ENCODE measurements at places on chromosomes 13 and 19. TPM values are rescaled to one million over a fixed set of nuclear protein-coding genes. Genes with fewer than 3 reads are reported as not detected.

The PGLYRP1 gene
- total RNA-seq = not detected

The KANK3 gene
- total RNA-seq = 0.40 TPM

The GPR12 gene
- total RNA-seq = not detected

DNA sequence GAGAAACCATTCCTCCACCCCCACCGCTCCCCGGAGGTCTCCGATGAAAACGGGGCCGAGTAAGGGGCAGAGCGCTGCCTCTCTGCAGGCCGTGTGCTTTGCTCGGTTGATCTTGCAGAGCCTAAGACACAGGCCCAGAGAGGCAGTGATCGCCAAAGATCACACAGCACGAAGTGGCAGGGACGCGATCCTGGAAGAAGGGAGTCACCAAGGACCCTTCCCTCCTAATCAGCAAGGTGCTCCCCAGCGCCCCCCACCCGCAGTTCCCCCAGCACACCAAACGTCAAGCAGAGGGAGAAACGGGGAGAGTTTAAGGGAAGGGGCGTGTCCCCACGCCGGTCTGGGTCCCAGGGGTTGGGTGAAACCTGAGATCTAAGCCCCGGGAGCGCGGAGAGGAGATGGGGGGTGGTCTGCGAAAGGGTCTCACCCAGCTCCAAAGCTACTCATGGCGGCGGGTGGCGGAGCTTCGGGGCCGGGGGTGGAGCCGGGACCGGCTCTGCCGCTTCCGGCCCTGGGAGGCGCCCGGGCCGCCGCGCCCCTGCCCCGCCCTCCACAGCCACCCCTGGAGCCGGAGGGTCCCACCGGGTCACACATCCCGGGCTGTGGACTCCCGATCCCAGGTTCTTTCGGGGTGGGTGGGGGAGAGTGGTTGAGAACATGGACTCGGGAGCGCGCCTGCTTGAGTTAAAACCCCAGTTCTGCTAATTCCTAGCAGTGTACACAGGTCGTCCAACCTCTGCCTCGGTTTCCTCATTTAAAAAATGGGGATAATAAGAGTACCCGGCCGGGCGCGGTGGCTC lies at the start of gene EML2:
Gene EML2, minus strand, starts transcription at position 468 of the 800 bp plus-strand sequence. Its CDS starts 21 bp downstream, at position 447.
- H3K4me1 ChIP-seq = peaks cover 32% of the 10 kb centered on the region
- peak; percentile 84 for DNase-seq
- peak within 1 kb of the TSS; percentile 80 for H3K27ac ChIP-seq
- peaks cover 7% of the 10 kb centered on the region for H3K36me3 ChIP-seq

GRCh38 chr13:85140192-85140591 lies 659.0 kb downstream of the SLITRK6 start:
- no peaks in the 10 kb centered on the region for H3K36me3 ChIP-seq
- H3K4me1 ChIP-seq = no peaks in the 10 kb centered on the region
- no peaks in the 10 kb centered on the region for H3K27me3 ChIP-seq

DNA sequence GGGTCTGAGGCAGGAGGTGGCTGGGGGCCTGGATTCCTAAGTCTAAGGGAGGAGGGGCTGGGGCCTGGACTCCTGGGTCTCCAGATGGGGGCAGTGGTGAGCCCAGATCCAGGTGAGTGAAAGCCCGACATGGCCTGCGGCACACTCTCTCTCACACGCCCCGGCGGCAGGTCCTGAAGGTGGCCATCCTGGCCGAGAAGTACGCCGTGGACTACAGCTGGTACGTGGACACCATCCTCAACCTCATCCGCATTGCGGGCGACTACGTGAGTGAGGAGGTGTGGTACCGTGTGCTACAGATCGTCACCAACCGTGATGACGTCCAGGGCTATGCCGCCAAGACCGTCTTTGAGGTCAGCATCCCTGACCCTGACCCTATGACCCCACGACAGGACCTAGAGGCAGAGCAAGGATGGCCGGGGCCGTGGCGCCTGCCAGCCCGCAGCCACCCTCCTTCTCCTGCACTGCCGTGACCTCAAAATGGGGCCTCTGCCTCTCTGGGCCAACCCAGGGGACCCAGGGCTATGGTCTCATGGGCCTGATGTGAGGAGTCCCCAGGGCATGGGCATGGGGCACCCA lies 13.2 kb downstream of the FUZ start:
- no peak overlapping the region for H3K27ac ChIP-seq
- H3K4me1 ChIP-seq = peaks cover 36% of the 10 kb centered on the region
- no peaks in the 10 kb centered on the region for H3K27me3 ChIP-seq
- peaks cover 96% of the 10 kb centered on the region for H3K36me3 ChIP-seq
- no peak for DNase-seq

DNA sequence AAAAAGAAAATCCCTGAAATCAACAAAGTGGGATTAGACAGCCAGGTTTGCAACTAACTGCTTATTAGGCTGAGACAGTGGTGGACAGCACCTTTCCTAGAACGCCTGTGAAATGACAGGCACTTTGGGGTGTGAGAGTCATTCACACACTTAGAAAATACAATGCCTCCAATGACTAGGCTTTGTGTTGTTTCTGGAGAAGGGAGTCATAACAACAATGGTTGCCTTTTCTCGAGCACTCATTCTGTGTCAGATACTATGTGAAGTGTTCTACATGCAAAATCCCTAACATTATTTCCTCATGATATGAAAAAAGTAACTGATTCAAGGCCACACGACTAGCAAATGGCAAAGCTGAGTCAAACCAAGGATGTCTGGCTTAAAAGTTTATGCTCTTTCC lies 41.2 kb downstream of the SACS start:
- DNase-seq = no peak
- no peak overlapping the region for H3K27ac ChIP-seq
- no peaks in the 10 kb centered on the region for H3K36me3 ChIP-seq
- H3K27me3 ChIP-seq = no peaks in the 10 kb centered on the region
- H3K4me1 ChIP-seq = no peaks in the 10 kb centered on the region
- no peak overlapping the region for H3K4me3 ChIP-seq

DNA sequence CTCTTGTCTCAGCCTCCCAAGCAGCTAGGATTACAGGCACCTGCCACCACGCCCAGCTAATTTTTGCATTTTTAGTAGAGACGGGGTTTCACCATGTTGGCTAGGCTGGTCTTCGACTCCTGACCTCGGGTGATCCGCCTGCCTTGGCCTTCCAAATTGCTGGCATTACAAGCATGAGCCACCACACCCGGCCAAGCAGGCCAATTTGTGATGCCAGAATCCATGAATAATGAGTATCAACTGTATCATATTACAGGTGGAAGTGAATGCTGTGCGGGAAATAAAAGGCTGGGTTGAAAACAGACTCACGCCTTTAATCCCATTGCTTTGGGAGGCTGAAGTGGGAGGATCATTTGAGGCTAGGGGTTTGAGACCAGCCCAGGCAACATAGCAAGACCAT lies 3.6 kb upstream of the NFILZ start:
- no peaks in the 10 kb centered on the region for H3K4me1 ChIP-seq
- no peak overlapping the region for H3K27ac ChIP-seq
- peaks cover 7% of the 10 kb centered on the region for H3K27me3 ChIP-seq
- DNase-seq = no peak

DNA sequence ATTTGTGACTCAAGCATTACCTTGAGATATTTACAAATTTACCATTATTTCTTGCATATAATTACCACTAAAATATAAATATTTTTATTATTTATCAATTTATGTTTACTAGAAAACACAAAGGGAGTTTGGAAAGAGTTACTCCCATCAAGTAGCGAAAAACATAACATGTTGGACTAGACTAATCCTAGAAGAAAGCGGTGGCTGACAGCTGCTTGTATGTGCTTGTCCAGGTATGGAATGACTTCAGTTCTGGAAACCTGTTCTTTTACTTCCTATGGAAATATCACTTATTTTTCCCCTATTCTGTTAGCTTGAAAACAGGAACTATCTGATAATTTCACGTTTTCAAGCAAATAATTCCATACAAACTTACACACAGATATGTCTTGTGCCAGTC lies 28.5 kb downstream of the SLITRK1 start:
- no peaks in the 10 kb centered on the region for H3K4me1 ChIP-seq
- H3K36me3 ChIP-seq = no peaks in the 10 kb centered on the region
- DNase-seq = no peak
- no peak overlapping the region for H3K4me3 ChIP-seq
- H3K27ac ChIP-seq = no peak overlapping the region

DNA sequence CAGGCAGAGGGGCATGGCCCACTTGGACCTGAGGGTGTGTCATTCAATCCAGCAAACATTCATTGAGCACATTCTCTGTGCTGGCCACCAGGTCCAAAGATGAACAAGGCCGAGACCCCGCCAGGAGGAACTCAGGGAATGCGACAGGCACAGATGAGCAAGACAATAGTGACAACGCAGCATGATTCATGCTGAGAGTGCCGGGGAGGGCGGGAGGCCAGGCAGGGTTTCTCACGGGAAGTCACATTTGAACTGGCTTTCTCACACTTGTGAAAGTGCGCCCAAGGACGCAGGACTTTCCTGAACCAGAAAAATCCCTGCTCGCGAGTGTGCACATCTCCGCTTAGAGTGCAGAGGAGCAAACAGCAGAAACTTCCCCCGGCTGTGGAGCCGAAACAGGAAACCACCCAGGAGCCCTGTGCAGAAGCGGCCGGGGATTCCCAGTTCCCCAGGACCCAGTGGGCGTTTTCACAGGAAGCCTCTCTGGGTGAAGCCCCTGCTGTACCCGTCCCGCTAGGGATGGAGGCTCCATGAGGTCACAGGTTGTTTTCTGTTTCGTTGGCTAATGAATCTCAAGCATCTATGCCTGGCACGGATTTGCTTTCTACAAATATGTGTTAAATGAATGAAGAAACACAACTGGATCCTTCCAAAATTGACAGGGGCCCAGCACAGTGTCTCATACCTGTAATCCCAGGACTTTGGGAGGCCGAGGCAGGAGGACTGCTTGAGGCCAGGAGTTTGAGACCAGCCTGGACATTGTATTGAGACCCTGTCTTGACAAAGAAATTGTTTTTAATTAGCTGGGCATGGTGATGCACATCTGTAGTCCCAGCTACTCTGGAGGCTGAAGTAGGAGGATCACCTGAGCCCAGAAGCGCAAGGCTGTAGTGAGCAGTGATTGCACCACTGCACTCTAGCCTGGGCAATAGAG lies 68.4 kb upstream of the TM9SF2 start:
- H3K27ac ChIP-seq = no peak overlapping the region
- H3K4me1 ChIP-seq = peaks cover 28% of the 10 kb centered on the region
- no peaks in the 10 kb centered on the region for H3K36me3 ChIP-seq
- no peaks in the 10 kb centered on the region for H3K27me3 ChIP-seq
- H3K4me3 ChIP-seq = no peak overlapping the region

GRCh38 chr13:36887758-36888521 lies 32.1 kb downstream of the SMAD9 start:
- H3K27me3 ChIP-seq = peaks cover 18% of the 10 kb centered on the region
- no peak overlapping the region for H3K27ac ChIP-seq
- no peak for DNase-seq
- H3K4me3 ChIP-seq = no peak overlapping the region

GRCh38 chr19:30062065-30062906 lies 120.2 kb downstream of the URI1 start:
- no peaks in the 10 kb centered on the region for H3K36me3 ChIP-seq
- no peak overlapping the region for H3K27ac ChIP-seq
- DNase-seq = no peak
- H3K4me3 ChIP-seq = no peak overlapping the region
- peaks cover 7% of the 10 kb centered on the region for H3K4me1 ChIP-seq

- no peak overlapping the region for H3K4me3 ChIP-seq
- no peak overlapping the region for H3K27ac ChIP-seq
- no peaks in the 10 kb centered on the region for H3K27me3 ChIP-seq
- no peaks in the 10 kb centered on the region for H3K36me3 ChIP-seq
- no peak for DNase-seq
- H3K4me1 ChIP-seq = no peaks in the 10 kb centered on the region
These were observed 663 bp downstream of the SLITRK6 start for GRCh38 chr13:85798556-85798955.

GRCh38 chr19:38023671-38024541 lies 116.9 kb downstream of the SIPA1L3 start:
- H3K4me1 ChIP-seq = no peaks in the 10 kb centered on the region
- no peaks in the 10 kb centered on the region for H3K27me3 ChIP-seq
- no peak for DNase-seq
- no peaks in the 10 kb centered on the region for H3K36me3 ChIP-seq

DNA sequence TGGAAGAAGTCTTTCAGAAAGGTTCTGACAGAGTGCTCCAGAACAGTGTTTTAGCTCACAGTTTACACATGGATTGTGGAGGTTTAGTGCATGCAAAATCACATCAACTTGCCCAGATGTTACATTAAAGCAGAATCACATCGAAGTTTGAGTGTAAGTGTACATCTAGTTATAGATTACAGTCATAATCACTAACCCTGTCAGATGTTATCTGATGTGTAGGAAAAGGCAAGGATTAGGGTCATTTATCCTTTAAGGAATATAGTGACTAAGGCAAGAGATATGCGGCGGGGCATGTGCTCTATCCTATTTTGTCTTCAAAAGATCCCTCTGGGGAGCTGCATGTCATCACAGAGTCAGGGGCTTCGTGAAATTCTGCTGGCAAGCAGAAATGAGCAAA lies 66.9 kb downstream of the CYSLTR2 start:
- no peaks in the 10 kb centered on the region for H3K4me1 ChIP-seq
- H3K4me3 ChIP-seq = no peak overlapping the region
- no peak overlapping the region for H3K27ac ChIP-seq
- H3K27me3 ChIP-seq = no peaks in the 10 kb centered on the region
- H3K36me3 ChIP-seq = no peaks in the 10 kb centered on the region

- H3K36me3 ChIP-seq = no peaks in the 10 kb centered on the region
- H3K27ac ChIP-seq = no peak overlapping the region
- no peak for DNase-seq
- no peak overlapping the region for H3K4me3 ChIP-seq
These were observed 28.5 kb upstream of the RBM26 start for GRCh38 chr13:79434556-79434955.

- peaks cover 20% of the 10 kb centered on the region for H3K4me1 ChIP-seq
- peaks cover 19% of the 10 kb centered on the region for H3K36me3 ChIP-seq
- peak overlapping the region; percentile 84 for H3K4me3 ChIP-seq
These were observed 1.2 kb downstream of the SLC7A1 start for GRCh38 chr13:29594303-29594709.

DNA sequence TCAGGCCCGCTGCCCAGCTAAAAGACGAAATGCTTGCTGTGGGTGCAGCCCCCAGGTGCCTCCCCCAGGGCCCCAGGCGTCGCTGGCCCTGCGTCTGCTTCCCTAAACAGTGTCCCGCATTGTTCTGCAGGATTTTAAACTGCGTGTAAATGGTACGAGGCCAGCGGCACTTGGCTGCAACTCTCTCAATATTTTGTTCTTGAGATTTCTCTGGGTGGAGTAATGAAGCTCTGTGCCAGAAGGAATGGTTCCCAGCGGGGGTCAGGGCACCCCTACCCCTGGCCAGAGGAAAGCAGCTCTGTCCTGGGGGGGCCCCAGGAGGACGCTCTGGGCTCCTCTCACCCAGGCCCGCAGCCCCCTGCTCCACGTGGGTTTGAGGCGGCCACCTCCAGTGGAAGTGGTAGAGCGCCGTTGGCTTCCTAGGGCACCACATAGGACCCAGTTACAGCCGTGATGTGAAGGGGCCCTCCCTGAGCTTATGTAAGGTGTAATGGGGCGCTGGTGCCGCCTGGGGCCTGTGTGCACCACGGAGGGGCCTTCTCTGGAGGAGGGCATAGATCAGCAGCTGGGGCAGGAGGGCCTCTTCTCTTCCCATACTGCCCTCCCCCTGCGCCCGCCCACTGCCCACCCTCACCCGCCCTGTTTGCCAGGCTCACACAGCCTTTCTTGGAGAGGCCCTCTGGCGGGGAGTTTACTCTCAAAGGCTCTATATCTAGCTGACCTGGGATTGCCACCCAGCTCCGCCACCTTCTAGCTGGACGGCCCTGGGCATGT lies 19.8 kb downstream of the PAK4 start:
- no peak for DNase-seq
- no peaks in the 10 kb centered on the region for H3K36me3 ChIP-seq
- no peaks in the 10 kb centered on the region for H3K27me3 ChIP-seq
- no peak overlapping the region for H3K4me3 ChIP-seq
- H3K27ac ChIP-seq = no peak overlapping the region
- peaks cover 35% of the 10 kb centered on the region for H3K4me1 ChIP-seq
